ENCODE measurements at places on chromosomes 6 and 20.

DNA sequence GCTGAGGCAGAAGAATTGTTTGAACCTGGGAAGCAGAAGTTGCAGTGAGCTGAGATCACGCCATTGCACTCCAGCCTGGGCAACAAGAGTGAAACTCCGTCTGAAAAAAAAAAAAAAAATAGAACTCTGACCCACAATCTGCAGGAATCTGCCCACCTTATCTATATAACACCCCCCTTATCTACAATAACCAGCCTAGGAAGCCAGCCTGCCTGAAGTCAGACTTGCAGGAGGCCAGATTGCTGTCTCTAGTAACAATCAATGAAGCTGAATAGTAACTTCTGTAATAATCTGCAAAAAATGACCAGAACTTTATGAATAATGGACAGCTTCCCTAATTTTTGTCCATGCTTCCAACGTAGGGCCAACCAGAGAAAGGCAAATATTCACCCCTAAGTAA, 352.5 kb downstream of the CD83 start:
- no peak for DNase-seq

- DNase-seq = no peak
These were observed 163.6 kb downstream of the SYNDIG1 start for GRCh38 chr20:24633026-24633425.

DNA sequence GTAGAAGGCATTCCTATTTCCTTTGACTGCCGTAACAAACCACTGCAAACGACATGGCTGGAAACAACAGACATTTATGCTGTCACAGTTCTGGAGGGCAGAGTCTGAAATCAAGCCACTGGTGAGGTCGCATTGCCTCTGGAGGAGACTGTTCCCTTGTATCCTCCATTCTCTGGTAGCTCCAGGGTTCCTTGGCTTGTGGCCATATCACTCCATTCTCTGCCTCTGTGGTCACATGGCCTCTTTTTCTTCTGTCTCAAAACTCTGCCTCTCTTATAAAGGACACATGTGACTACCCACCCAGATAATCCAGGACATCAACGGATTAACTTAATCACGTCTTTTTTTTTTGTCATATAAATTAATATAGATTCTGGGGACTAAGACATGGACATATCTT, 84.4 kb downstream of the LYRM2 start:
- DNase-seq = no peak

GRCh38 chr6:53752856-53753255, 41.9 kb upstream of the LRRC1 start:
- no peak for DNase-seq

DNA sequence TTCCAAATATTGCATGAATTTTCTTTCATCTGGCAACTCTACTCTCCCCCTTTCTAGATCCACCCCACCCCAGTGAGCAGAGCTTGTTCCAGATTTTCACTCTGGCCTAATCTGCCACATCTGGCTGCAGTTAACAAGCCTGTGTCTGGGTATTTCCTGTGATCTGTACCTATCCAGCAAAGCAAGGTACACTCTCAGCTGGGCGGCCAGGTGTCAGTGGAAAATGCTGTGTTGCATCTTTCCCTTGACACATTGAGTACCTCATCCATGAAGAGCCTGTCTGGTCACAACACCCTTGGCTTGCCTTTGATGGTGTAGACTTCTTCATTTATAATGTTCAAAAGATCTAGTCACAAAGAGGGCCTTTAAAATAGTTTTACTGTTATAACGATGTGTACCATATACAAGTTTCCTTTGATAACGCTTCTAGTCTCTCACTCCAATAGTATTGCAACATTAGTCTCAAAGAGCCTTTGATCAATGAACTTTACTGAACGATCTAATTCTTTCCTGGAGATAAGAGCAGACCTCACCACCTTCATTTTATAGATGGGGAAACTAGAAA, 6.0 kb upstream of the RNF182 start:
- no peak for DNase-seq

DNA sequence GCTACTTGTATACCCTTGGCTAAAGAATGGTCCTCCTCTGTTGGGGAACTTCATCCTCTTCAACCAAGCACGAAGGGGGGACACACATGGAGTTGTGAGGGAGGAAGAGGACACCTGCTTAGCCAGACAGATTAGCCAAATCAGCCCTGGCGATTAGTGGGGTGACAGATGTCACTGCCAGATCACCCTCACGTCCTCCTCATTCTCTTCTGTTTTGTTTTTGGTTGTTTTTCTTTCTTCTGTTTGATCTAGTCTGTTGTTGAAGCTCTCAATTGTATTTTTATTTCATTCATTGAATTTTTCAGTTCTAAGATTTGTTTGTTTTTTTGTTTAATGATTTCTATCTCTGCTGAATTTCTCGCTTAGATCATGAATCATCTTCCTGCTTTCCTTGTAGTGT, 27.5 kb upstream of the NKX2-4 start:
- DNase-seq = no peak

GRCh38 chr6:16398587-16398986, 160.2 kb downstream of the GMPR start:
- no peak for DNase-seq

Data from stimulated activated CD4-positive, alpha-beta T cell treated with anti-CD3 and anti-CD28 coated beads, Interleukin-2, amount 100 ng/mL, for 24 hours (primary cell).